ENCODE measurements at places on chromosomes 5 and 9.

DNA sequence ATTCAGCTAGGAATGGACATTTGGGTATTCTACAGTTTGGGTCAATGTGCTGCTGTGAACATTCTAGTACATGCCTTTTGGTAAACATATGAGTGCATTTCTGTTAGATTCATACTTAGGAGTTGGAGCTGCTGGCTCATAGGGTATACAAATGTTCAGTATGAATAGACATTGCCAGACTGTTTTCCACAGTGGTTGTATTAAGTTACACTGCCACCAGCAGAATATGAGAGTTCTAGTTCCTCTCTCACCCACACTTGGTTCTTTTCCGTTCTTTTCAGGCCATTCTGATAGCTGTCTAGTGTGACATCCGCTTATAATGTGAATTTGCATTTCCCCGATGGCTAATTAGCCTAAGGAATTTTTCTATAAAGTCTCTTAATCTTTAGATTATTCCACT lies 25.0 kb downstream of the STOM start:
- no peak for DNase-seq

DNA sequence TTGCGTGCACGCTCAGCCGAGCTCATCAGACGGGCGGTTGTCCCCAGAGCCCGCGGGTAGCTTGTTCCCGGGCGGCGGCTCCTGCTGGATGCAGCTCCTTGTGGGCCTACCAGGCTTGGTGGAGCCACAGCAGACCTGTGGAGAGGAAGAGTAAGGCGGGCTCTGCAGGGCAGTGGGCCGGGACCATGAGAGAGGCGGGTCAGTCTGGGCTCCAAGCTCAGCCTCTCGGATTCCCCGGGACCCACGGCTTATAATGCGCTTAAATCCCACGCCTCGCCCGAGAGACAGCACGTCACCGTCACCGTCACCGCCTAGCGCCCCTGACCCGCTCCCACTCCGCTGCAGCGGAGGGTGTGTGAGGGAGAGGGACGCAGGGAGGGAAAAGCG lies 1.9 kb upstream of the ANKRD18A start:
- DNase-seq = no peak

- no peak for DNase-seq
These were observed 22.8 kb downstream of the FBXW5 start for GRCh38 chr9:136921718-136922117.

DNA sequence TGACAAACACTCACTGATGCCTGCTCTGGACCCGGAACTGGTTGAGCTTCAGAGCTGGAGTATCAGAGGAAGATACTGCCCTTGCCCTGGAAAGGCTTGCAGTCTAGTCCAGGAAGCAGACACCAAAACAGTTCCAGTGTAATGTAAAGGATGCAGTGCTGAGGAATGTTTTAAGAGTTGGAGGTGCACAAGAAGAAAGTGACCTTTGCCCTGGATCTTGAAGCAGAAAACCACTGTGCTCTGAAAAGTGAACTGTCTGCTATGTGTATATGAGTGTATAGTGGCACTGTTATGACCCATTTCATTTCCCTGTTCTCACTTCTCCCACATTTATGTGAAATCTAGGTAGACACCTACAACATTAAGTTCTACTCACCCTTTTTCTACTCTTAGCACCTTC lies 2.1 kb downstream of the ZNF346 start:
- no peak for DNase-seq

DNA sequence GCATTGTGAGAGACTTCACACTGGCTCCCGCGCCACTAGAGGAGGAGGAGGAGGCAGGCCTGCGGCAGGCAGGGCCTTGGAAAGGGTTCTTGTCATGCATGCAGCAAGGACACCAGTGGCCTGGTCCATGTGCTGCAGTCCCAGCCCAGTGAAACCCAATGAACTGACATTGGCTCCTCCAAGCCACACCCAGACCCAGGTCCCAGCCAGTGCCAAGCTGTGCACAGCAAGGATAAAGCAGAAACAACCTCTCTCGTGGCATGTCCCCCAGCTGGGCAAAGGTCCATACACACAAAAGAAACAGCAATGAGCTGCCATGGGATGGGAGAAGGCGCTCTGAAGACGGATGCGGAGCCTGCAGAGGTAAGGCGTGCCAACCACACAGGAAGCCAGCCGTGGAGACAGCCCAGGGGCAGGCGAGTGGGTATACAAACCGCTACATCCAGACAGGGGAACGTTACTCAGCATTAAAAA lies 89.2 kb downstream of the SEMA4D start:
- DNase-seq = no peak

DNA sequence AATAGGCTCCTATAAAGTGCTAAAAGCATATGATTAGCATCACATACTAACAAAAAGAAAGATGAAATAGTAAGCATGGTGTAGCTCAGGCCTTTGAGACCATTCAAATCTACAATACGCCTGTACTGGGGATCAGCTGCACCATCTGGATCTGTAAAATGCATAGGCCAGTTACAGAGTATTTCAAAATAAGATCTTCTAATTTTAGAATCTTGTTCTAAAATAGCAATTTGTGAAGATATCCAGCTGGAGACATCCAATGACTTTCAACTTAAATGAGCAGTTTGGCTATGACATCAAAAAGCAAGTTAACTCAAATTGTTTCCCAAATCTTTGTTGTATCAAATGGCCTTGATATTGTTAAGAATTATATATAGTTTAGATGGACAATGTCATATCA lies 386.3 kb downstream of the MRPS30 start:
- DNase-seq = no peak

- DNase-seq = peak; percentile 35
These were observed 476.6 kb upstream of the SGCD start for GRCh38 chr5:155850370-155850769.

DNA sequence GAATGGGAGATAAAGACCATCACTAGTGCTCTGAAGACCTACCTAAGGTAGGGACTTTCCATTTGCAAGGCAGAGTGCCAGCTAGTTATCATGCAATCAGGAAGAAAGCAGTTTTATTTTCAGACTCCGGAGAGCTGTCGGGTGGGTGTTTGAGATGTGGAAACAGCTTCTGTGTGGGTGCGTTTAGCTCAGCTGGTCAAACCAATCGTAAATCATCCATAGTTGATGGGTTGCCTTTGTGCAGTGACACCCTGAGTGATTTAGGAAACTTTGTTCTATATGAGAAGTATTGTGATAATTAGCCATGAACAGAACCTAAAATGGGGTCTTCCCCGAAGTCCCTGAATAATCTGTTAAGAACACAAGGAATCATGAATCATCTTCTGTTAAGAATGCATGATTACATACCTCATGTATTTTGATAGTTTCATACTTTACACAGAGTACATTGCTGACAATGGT lies 284.3 kb downstream of the ARHGAP26 start:
- DNase-seq = peak; percentile 58

DNA sequence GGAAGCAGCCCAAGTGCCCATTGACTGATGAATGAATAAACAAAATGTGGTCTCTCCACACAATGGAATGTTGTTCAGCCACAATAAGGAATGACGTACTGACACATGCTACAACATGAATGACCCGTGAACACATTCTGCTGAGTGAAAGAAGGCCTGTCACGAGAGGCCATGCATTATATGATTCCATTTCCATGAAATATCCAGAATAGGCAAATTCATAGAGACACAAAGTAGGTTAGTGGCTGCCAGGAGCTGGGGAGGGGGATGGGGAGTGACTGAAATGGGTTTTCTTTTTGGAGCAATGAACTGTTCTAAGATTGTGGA lies 41.4 kb downstream of the BICD2 start:
- DNase-seq = peak; percentile 54

DNA sequence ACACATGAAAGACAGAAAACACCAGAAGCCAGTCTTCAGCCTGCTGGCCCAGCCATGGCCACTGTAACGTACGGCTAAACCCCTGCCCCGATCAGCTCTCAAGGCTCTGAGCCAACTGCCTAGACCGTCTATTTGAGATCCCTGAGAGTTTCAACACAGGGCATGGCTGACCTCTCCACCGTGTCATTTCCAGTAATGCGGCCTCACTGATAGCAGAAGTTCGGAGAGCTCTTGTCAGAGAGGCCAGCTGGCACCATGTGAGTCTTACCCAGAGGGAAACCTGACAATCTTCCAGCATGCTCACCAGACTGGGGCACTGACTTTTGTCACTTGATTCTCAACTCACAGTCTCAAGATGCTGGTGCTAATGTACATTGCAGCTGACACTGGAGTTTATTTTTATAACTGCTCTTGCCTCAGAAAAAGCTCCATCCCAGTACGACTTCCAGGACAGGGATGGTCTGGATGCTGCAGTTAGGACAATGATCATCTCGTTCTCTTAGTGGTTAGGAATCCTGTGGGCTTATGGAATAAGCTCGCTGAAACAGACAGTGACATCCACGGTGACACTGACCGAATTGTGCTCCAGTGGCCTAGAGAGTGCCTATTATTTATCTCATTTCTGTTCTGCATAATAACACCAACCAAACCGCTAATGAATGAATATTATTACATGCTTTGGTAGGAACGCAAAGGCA lies 372.7 kb downstream of the ICE1 start:
- no peak for DNase-seq

All from fibroblast of skin of abdomen (primary cell).